Midbrain (tissue), 1 donor: ENCODE measurements at places on chromosomes 3 and 15.

GRCh38 chr15:77015646-77016320, 20.9 kb downstream of the PSTPIP1 start:
- DNase-seq, result no peak

DNA sequence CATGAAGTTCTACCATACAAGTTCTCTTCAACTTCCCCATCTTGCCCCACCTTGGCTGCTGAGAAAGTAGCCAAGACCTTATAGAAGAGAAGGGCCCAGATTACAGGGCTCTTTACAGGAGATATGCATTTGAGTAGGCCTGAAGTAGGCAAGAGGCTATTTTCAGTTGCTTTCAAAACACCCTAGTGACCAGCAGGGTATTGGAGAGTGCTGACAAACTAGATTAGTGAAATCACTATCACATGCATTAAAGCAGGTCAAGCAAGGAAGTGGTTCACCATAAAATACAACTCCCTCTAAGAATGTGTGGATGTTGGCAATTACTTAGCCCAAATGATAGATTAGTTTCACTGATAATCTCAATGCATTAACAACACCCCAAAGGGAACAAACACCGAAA, 2.7 kb upstream of the LZTFL1 start:
- no peak for DNase-seq

DNA sequence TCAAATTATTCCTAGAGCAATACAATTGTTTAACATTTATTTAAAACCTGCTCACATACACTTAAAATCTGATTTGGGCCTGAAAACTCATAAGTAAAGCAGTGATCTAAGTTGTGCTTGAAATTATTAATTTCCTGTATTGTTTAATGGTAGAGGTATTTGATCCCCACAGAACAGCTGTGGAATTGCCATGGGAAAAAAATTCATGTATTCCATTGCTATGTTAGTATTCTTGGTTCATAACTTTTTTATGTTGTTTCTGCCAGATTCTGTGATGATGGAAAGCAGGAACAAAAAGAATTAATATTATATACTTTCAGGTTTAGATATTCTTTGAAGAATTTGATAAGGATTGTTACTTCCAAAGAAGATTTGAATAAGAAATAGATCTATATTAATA, 831.5 kb upstream of the NR2F2 start:
- DNase-seq, result no peak

- no peak for DNase-seq
These were observed 67.9 kb upstream of the AKAP13 start for GRCh38 chr15:85312486-85312885.

DNA sequence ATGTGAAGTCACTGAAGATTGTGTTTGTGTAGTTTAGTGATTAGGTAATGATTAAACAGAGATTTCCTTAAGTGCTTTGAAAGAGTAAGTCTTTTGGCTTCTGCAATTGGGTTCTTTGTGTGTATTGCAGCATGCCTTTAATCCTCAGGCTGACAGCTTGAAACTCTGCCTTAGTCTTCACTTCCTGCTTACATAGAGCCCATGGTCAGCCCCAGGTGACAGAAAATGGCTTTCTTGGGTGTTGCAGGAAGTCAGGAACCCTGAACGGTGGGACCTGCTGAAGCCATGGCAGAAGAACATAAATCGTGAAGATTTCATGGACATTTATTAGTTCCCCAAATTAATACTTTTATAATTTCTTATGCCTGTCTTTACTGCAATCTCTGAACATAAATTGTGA, 61.3 kb downstream of the KBTBD8 start:
- DNase-seq, result no peak

- DNase-seq, result no peak
These were observed 97.0 kb upstream of the LIPC start for GRCh38 chr15:58334803-58335202.

GRCh38 chr15:34896183-34896582, 73.4 kb downstream of the AQR start:
- no peak for DNase-seq

DNA sequence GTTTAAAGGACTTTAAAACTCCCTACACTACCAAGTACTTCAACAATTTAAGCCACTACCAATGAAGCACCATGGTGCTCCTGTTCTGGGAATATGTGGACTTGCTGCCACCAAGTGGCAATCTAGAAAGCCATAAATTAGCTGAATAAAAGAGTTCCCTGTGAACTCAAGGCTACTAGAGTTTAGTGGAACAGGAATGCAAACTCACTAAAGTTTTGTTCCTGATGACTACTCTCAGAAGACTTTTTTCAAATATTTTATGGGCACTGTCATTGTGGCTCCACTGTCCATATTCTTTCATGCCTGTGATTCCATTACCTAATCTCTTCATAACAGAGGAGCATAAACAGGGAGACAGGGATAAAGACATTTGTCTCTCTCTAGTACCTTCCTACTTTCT, 63.9 kb downstream of the TMCC1 start:
- DNase-seq, result peak; percentile 81

DNA sequence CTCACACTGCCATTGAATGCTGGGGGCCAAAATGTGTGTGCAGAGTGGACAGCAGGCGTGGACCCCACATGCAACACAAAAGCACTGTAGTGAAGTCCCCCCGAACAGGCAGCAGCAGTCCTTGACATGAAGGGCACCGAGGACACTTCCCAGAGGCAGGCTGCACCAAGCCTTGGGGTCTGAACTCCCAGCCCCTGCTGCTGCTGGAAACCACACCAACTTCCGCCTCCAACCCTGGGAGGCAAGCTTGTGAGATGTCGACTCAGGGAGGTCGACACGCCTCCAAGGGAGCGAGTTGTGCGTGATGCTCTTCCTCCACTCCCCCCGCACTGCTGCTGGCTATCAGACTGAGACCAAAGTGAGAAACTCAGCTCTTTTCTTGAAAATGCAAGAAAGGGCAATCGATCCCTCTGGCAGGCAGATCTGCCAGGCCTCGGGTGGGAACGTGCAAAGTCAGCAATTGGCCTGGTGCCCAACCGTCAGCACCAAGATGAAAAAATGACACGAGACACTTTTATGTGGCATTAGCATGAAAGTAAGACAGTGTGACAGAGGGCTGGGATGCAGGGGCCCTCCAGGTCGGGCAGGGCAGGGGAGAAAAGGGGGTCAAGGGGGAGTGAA, 43.6 kb downstream of the WHAMM start:
- no peak for DNase-seq
